K562 (cell line): ENCODE measurements at places on chromosomes 12 and 14.

- DNase-seq, result no peak
These were observed 111.4 kb downstream of the TMTC3 start for GRCh38 chr12:88253371-88253978.

- no peak for DNase-seq
These were observed 128.7 kb downstream of the KCNH5 start for GRCh38 chr14:62916551-62916950.

- no peak for DNase-seq
These were observed 115.9 kb downstream of the NAV3 start for GRCh38 chr12:77946541-77947061.

GRCh38 chr12:3700861-3701260 is 52.0 kb downstream of the CRACR2A start:
- no peak for DNase-seq

- no peak for DNase-seq
These were observed 421.9 kb downstream of the LRFN5 start for GRCh38 chr14:42028607-42029006.

DNA sequence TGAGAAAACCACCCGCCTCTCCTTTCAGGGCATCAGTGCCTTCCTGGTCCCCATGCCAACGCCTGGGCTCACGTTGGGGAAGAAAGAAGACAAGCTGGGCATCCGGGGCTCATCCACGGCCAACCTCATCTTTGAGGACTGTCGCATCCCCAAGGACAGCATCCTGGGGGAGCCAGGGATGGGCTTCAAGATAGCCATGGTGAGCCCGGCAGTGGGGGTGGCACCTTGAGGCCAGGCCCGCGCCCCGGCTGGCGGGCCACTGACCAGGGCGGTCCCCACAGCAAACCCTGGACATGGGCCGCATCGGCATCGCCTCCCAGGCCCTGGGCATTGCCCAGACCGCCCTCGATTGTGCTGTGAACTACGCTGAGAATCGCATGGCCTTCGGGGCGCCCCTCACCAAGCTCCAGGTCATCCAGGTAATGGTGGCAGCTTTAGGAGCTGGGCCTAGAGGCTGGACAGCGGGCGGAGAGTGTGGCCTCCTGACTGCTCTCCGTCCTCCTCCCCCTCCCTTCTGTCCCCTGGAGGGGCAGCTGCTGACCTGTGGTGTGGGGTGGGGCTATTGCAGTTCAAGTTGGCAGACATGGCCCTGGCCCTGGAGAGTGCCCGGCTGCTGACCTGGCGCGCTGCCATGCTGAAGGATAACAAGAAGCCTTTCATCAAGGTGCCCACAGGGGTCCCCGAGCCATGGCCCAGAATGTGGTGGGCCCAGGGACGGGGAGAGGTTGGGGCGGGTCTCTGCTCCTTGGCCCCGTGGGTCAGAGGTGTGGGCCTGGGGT is 12.8 kb downstream of the ACADS start:
- no peak for DNase-seq

DNA sequence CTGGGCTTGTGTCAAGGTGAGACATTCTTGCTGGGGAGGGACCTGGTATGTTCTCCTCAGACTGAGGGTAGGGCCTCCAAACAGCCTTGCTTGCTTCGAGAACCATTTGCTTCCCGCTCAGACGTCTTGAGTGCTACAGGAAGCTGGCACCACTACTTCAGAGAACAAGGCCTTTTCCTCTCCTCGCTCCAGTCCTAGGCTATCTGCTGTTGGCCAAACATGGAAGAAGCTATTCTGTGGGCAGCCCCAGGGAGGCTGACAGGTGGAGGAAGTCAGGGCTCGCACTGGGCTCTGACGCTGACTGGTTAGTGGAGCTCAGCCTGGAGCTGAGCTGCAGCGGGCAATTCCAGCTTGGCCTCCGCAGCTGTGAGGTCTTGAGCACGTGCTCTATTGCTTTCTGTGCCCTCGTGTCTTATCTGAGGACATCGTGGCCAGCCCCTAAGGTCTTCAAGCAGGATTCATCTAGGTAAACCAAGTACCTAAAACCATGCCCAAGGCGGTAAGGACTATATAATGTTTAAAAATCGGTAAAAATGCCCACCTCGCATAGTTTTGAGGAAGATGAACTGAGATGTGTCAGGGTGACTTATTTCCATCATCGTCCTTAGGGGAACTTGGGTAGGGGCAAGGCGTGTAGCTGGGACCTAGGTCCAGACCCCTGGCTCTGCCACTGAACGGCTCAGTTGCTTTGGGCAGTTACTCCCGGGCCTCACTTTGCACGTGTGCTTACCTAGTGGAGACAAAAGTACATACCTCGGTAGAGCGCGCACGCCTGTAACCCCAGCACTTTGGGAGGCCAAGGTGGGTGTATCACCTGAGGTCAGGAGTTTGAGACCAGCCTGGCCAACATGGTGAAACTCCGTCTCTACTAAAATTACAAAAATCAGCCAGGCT is 4.3 kb downstream of the GAPDH start:
- DNase-seq, result no peak

DNA sequence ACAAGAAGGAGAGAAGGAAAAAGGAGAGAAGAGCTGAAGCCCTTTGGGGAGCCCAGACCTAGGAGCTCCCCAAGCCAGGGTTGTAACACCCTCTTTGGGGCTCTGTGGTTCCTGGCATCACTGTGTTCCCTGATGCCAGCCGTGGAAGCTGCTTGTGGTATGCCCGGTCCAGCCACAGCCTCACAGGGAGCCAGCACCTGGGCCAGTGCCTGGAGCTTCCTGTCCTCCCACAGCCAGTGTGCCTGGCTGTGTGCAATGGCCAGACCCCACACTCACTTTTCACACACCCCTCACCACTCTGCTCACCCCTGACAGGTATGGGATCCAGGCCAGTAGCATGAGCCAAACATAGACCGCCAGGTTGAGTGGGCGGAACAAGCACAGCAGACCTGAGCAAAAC is 834.7 kb downstream of the FLRT2 start:
- DNase-seq, result no peak

DNA sequence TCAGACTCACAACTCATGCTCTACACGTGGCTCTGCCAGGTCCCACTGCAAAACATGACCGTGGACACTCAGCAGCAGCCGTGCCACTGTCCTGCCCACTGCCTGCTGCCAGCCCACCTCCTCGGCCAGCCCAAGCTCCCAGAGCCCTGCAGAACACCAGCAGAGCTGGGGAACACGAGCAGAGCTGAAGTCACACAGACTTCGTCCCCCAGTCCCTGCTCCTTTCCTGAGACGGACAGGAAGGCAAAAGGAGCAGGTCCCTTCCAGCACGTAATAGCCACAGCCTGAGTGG is 152.1 kb downstream of the DPF3 start:
- DNase-seq, result no peak
